ENCODE measurements at places on chromosomes 3 and 15. TPM values are rescaled to one million over a fixed set of nuclear protein-coding genes. Genes with fewer than 3 reads are reported as not detected.

LYZL4 gene
- not detected for polyA plus RNA-seq

ZNF662 gene
- 24.3 TPM for polyA plus RNA-seq

DNA sequence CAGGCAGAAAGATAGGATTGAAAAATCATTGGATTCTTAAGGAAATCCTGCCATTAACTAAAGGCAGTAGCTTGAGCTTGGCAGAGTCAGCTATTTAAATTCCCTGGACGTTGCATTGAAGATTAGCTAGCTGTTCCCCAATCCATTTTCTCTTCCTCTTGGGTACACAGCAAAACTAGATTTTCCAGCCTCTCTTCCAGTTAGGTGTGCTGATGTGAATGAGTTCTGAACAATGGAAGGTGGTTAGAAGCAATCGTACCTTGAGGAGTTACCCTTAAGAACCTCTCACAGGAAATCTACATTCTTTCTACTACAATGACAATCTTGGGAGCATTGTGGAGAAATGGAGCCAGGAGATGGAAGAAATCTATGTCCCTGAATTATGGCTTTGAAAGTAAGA lies 383.2 kb upstream of the TBL1XR1 start:
- no peak for DNase-seq

GRCh38 chr3:53046171-53047170 lies 598 bp upstream of the SFMBT1 start:
- no peak for DNase-seq

DNA sequence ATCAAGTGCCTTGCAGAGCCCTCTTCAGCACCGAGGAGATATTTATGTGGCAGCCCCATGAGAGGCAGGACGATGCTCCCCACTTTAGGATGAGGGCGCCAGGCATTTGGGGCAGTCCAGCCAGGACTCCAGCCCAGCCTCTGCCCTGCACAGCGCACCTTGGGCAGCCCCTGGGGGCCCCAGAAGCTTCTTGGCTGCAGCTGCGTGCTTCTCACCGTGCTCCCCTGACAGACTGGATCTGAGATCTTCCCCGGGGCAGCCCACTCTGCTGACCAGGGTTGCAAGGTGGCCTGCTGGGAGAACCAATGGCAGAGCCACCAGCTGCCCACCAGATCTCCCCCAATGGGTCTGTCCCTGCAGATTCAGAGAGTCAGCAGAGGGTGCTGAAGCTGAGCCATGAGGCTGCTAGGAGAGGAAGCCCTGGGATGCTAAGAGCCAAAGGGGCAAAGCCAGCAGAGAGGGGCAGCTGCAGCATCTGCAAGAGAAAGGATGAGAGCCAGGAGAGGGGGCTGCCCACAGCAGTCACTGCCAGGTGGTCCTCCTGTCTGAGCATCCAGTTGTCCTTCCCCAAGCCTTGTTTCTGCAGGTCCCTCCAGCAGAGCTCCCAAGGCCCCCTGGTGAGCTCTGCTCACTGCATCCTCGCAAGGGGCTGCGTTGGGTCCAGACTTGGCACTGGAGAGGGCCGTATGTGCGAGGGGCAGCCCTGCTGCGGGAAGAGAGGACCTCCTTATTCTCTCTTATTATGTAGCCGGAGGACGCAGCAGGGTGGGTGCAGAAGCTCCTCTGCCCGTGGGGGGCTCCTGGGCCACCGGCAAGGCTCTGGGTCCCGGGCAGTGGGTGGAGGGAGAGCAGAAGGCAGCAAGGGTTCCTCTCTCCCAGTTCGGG lies 14.7 kb upstream of the KLF13 start:
- no peak for DNase-seq

GRCh38 chr3:99534951-99535704 lies 103.3 kb upstream of the COL8A1 start:
- no peak for DNase-seq

SOX14 gene
- polyA plus RNA-seq = not detected

GRCh38 chr3:174619239-174619638 lies 239.9 kb upstream of the NAALADL2 start:
- DNase-seq = no peak

DNA sequence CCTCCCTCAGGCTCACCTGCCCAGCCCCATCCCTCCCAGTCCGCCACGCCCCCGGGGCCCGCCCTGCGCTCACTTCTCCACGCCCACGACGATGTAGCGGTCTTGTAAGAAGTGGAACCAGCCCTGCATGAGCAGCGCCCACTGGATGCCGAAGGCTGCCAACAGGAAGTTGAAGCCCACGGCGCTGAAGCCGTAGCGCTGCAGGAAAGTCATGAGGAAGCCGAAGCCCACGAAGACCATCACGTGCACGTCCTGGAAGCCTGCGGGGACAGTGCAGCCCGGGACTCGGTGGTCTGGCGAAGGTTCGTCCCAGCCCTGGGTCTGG lies 9.7 kb downstream of the RHCG start:
- DNase-seq = no peak

- no peak for DNase-seq
Measured at GRCh38 chr3:4695846-4696245, 202.7 kb downstream of the ITPR1 start.

DNA sequence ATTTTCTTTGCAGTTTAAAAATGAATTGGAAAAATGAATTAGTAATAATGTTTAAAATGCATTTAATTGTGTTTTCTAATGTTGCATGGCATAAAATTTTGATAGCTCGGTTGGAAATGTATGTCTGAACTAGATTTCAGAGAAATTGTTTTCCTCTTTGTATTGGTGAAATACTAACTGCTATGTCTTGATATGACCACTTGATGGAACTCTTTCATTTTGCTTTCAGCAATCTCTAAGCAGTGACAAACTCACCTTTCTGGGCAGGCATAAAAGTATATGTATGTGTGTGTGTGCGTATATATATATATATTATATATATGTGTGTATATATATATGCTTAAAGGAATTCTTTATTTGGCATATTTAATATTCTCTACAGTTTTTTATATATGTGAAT lies 239.3 kb upstream of the ZNF717 start:
- DNase-seq = no peak

DNA sequence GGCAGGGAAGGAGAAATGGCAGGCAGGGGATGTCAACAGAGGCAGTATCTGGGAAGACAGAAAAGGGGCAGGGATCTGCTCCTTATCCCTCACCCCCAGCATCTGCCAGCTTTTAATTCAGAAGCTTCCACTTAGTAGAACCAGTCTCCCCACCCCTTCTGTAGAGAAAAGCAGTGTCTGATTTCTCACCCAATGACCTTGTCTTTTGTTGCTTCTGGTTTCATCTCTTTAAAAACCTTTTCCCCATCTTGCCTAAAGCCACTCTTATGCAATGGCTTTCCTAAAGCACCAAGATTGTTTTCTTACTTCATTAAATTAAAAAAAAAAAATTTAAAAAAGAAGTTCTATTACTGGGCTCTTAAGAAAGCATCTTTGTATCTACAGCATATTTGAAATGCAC lies 27.8 kb downstream of the ARHGEF3 start:
- DNase-seq = no peak

DNA sequence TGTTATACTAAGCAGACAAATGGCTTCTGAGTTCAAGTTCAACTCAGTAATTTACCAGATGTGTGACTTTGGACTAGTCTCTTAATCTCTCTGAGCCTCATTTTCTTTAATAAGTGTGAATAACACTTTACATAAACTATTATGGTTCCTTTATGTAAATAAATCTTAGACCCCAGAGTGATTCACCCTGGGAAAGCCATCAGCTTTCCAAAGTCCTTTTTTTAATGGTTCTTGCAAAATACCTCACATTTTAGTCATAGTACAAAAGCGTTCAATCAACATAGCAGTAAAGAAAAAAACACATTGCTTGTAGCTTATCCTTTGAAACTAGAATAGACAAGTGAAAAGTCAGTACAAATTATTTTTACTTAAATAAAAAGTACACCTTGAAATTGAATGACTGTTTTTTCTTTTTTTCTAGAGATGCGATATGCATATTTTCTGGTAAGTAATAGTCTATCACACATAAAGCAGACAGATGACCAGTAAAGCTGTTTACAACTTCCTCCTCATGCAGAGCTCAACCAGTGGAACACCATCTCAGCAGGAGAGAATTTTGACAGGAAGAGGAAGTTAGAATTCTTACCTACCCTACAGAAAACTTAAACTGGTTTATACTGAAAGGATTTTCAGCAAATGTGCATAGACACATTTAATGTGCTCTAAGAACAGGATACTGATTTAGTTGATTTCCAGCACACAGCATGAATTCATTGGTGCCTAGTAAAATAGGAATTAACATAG lies 123.0 kb upstream of the AGBL1 start:
- no peak for DNase-seq

Measured in renal cortex interstitium (tissue), 15 donors.